ENCODE measurements at places on chromosomes 13 and 19.

- DNase-seq: no peak
Observed at GRCh38 chr19:30890033-30890432, 459.2 kb downstream of the TSHZ3 start.

DNA sequence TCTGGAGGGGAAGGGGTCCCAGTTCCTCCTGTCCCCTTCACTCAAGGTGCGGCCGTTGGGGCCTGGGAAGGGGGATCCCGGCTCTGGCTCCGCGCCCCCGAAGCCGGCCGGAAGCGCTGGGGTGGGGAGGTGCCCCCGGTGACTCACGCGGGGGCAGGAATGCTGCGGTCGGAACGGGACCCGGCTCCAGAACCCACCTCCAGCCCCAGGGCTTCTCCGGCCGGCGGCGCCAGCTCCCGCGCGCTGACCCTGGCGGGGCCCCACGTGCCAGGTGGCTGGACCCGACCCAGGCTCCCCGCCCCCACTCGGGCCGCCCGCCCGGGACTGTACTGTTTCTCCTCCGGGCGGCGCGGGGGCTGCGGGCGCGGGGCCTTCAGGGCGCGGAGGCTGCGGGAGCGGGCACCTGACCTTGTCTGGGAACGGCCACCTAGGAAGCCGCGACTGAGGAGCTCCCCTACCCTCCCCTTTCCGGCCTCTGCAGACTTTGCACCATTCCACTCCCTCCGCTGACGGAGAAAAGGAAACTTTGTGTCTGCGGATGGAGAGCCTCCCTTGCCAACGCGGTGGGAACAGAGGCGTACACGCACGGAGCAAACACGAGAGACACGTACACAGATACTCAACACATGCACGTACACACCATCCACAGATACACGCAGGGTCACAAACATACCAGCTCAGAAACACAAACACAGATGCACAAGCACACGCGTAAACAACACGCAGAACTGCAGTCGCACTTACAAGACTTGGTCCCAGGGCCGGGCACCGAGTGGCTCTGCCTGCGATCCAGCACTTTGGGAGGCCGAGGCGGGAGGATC lies 7.2 kb downstream of the AXL start:
- peak; percentile 6 for DNase-seq

- no peak for DNase-seq
Observed at GRCh38 chr13:113411216-113412023, 41.9 kb downstream of the ADPRHL1 start.

GRCh38 chr19:51514866-51515481 lies 13.4 kb upstream of the SIGLEC12 start:
- no peak for DNase-seq

GRCh38 chr13:30141775-30142485 lies 165.4 kb downstream of the KATNAL1 start:
- DNase-seq: no peak

DNA sequence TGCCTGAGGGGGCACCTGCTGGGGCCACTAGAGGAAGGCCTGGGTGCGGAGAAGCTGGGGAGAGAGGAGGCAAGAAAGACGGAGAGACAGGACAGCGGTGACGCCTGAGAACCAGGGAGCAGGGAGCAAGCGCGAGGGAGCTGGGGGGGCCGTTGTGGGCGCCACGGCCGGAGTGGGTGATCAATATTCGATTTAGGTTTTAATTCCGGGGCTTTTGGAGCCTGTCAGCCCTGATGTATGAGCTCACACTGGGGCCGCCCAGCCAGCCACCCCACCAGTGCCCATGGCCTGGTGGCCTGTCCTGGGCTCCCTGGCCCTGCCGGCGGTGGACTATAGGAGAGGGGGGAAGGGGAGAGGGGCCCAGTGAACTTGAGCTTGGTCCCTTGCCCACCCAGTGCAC lies 8.7 kb upstream of the ERFL start:
- DNase-seq: no peak

DNA sequence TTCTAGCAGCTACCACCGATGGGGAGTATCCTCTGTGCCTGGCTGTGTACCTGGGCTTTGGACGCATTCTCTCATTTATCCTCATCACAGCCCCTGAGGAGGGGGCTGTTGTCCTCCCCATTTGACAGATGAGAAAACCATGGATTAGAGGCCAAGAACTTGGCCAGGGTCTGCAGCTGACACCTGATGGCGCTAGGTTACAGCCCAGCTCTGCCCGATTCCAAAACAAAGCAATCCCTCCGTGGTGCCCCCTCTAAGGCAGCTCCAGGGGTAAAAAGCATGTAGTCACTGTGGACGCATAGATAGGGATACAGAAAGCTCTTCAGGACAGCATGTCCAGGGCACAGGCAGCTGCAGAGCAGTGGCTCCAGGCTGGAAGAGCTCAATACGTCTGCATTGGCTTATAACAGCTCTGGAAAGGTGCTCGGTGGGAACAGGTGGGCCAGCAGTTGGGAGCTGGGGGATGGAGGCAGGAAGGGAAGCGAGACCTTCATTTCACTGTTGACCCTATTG lies 35.4 kb upstream of the UQCRFS1 start:
- DNase-seq: no peak

DNA sequence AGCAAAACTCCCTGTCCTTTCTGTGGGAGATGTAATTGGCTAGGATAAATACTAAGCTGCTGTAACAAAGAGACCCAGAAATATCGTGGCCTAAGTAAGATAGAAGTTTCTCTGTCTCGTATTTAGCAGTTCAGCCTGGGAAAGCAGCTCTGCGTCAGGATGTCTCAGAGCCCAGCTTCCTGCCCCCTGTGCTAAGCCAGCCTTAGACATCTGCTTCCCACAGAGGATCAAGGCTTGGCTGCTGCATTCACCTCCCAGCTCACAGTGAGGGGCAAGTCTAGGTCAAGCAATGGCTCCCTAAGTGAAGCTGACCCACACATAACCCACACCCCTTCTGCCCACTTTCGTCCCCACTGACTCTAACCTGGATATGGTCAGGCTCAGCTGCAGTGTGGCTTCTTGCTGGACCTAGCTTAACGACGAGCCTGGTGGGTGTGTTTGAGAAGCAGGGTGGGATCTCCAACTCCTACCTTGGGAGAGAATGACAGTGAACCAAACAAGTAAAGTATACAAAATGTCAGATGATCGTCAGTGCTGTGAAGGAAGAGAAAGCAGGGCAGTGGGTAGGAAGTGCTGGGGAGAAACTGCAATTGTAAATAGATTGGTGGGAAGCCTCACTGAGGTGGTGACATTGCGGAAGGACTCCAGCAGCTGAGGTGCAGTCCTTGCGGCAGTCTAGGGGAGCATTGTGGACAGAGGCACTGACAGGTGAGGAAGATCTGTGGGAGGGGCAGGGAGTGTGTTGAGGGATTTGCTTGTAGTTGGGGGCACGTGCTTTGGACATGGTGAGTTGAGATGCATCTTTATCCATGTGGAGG lies 82.9 kb downstream of the TNFRSF19 start:
- DNase-seq: no peak

DNA sequence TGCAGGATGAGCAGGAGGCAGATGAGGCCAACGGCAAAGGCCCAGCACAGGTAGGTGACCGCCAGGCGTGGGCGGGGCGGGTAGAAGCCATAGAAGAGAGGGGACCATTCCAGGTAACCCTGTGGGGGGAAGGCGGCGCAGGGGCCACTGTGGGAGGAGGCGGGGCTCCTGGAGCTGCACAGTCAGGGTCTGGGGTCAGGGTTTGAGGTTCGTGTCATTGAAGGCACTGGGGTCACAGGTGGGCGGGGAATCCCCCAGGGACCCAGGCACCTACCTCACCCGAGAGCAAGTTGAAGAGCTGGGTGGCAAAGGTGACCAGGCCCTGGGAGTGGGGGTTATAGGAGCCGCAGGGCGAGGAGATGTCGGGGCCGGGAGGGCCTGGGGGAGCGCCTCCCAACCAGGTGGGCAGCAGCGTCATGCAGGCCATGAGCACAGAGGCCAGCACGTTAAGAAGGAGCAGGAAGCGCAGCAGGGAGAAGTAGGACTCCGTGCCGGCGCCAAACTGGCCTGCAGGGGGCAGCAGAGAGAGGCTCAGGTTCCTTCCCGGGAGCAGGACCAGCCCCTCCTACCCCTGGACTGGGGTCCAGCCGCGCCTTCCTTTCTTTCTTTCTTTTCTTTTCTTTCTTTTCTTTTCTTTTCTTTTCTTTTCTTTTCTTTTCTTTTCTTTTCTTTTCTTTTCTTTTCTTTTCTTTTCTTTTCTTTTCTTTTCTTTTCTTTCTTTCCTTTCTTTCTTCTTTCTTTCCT lies 4.6 kb downstream of the TMC4 start:
- DNase-seq: peak; percentile 90

- DNase-seq: no peak
Observed at GRCh38 chr13:39189778-39190177, 151.5 kb downstream of the NHLRC3 start.

DNA sequence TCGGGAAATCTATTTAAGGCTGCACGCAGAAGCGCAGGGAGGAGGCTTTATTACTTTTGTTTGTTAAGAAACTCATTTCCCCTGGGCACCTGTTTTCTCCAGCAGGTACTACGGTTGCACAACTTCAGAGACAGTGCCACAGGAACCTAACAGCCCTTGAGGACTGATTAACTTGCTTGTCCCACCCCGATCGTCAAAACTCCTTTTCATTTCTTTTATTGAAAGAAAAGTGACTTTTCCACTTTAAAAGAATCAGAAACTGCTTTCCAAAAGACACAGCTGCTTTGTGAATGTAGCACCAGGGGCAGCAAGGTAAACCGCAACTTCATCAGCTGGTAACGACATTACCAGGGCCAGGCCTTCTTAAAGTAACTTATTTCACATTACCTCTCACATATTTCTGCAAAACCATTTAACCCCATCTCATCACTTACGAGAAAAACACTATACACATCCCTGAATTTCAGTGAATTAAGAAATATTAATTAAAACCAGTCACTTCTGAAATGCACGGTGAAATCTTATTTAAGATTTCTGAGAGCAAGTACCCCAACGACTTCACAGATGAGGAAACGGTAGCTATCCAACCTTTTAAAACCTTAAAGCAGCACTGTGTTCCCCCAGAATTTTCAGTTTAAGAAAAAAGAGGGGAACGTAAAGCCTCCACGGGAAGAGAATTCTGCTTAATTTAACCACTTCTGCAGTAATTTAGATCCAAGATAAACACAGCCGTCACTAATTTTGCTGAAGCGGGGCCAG lies 1.4 kb downstream of the ANKRD10 start:
- no peak for DNase-seq

- DNase-seq: no peak
Observed at GRCh38 chr13:102508411-102508810, 88.4 kb upstream of the TPP2 start.

DNA sequence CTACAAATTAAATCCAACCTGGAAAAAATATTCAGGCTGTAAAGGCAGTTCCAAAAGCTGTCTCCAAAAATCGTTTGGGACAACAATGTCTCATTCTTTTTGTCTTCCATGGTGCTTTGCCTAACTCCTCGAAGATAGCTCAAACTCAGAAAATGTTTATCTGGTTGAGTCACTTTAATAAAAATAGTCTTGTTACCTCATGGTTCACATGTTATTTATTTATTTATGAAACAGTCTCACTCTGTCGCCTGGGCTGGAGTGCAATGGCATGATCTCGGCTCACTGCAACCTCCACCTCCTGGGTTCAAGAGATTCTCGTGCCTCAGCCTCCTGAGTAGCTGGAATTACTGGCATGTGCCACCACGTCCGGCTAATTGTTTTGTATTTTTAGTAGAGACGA lies 4.9 kb upstream of the BRD4 start:
- DNase-seq: no peak

- no peak for DNase-seq
Observed at GRCh38 chr19:6292006-6292405, 12.2 kb upstream of the MLLT1 start.

- DNase-seq: no peak
Observed at GRCh38 chr13:98665638-98665995, 86.9 kb downstream of the SLC15A1 start.

DNA sequence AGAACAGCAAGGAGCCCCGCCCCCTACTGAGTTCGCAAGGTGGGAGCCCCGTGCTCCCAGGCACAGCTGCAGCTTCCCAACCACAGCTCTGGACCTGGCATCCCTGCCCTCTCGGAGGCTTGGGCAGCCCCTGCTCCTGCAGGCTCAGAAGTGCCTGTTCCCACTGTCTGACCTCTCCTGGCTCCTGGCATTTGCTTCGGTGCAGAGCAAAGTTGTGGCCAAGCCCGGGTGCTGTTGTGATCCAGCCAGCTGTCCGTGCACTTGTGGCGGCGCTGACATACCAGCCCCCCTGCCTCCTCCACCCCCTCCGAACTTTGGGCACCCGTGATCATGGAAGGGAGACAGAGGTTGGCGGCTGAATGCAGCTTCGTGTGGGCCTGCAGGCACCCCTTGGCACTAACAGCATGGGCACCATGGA lies 1386.8 kb downstream of the PCDH9 start:
- no peak for DNase-seq

DNA sequence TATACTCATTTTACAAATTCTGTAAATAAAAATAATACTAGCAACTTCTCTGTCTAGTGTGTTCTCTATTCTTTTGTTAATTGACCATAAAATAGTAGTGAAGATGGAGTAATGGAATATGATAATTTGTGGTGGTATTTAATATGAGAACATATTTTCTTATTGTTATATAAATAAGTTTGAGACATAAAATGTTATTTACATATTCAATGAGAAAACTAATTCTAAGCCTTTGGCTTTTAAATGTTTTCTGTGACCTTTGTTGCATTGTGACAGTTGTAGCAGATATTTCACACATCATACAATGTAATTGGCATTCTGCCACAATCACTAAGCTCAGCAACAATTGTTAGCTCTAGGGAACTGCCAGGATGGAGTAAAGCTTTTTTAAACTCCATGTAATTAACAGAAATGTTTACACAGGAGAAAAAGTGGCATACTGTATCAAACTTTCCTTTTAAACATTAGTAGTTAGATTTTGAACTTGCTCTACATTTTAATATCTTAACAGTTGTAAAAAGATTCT lies 562.1 kb upstream of the PCDH9 start:
- DNase-seq: no peak

GRCh38 chr19:3229888-3230496 lies 5.5 kb downstream of the CELF5 start:
- DNase-seq: no peak

Data from stimulated activated CD4-positive, alpha-beta T cell treated with anti-CD3 and anti-CD28 coated beads, Interleukin-15, amount 100 ng/mL, for 1 hour (primary cell).